ENCODE measurements at places on chromosomes 1 and 21.

GRCh38 chr1:30845904-30846290 is 62.7 kb downstream of the SDC3 start:
- no peak for DNase-seq

GRCh38 chr1:28329395-28330153 is 734 bp downstream of the MED18 start:
- DNase-seq, result no peak

DNA sequence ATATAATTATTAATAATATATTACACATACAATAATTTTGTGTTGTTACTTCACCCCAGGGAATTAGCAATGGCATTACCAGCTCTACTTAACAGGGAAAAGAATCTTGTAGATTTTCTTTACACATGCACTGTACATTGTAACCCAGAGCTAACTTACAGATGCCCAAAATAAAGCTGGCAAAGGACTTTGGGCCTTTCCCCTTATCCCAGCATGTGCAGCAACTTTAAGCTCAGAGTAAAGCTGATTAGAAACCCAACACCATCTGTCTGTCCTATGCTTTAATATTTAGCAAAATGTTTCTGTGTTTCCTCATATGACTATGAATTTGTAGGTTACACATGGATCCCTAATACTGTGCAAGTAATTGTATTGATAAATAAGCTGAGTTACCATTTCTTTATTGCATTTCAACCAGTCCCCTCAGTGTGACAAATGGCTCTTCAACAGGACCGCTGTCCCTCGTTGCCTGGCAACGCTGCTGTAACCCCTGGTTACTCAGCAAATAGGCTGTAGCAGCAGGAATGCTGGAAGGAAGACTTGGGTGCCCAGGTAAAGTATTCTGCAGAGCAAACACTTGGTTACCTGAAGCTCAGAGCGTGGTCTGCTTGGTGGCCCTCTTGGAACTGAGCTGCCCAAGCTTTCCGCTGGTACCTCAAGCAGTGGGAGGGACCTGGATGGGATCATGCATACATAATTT is at the start of gene USH2A:
USH2A (minus strand) TSS at position 628 of the 700 bp plus-strand sequence. CDS start 1,112 bp downstream, outside the sequence.
- no peak for DNase-seq

DNA sequence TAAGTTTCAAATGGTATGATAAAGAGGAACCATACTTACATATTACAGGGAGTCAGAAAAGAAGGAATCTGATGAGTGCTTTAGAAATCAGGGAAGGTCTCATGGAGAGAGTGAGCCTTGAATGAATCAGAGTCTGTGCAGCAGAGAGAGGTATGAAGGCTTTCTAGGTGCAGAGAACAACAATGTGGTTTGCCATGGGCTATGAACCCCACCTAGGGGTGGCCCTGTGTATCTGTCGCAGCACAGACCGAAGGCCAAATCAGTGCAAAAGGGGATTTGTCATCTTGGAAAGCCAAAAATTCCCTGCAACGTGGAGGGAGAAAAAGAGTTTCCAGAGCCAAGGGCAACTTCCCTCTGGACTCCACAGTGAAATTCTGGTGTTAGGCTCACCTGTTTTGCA is 3.5 kb downstream of the PAPPA2 start:
- DNase-seq, result no peak

DNA sequence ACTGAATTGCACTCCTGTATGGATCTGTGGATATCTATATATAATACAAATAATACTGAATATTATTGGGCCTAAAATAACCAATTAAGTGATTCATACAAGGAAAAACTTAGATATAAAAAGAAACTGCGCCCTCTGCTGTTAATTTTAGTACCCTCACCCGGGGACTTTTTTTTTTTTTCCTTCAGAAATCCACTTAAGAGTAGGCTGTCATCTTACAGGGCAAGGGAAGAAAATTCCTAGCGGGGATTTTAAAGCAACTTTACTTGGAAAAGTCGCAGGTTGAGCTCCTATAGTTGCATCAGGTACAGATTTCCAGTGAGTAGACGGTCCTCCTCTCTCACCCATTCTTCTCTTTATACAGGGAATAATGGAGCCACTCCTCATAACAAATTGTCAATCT is 1.3 kb downstream of the NTNG1 start:
- peak; percentile 45 for DNase-seq

- DNase-seq, result no peak
Observed at GRCh38 chr21:44263768-44264167, 2.1 kb upstream of the DNMT3L start.

DNA sequence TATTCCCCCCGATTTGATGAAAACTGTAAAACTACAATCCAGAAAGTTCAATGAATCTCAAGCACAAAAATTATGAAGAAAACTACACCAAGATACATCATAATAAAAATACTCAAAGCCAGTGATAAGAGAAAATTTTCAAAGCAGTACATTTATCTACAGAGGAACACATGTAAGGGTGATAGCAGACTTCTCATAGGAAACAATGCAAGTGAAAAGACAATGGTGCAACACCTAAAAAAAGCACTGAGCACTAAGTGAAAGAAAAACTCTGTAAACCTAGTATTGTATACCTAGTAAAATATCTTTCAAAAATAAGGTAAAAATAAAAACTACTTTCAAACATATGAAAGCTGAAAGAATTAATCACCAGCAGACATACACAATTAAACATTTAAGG is 76.1 kb upstream of the IRF2BP2 start:
- no peak for DNase-seq

GRCh38 chr1:194367121-194367520 is 1180.7 kb upstream of the B3GALT2 start:
- no peak for DNase-seq

DNA sequence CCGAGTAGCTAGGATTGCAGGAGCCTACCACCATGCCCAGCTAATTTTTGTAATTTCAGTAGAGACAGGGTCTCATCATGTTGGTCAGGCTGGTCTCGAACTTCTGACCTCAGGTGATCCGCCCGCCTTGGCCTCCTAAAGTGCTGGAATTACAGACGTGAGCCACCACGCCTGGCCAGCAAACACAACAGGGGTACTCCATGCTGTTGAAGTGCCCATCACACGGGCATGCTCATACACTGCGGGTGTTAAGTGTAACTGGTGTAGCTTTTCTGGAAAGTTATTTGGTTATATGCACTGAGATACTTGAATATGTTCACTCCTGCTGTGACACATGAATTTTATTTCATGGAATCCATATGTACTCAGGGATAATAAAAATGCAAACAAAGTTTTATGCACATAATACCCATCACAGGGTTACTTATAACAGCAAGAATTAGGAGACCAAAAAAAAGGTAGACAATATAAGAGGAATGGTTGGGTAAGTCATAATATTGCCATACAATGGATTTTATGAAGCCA is 9.2 kb downstream of the SRSF4 start:
- DNase-seq, result no peak

GRCh38 chr1:17520473-17521319 is 18.8 kb upstream of the ARHGEF10L start:
- no peak for DNase-seq

GRCh38 chr1:42941640-42942330 is 16.9 kb downstream of the SLC2A1 start:
- DNase-seq, result peak; percentile 75

DNA sequence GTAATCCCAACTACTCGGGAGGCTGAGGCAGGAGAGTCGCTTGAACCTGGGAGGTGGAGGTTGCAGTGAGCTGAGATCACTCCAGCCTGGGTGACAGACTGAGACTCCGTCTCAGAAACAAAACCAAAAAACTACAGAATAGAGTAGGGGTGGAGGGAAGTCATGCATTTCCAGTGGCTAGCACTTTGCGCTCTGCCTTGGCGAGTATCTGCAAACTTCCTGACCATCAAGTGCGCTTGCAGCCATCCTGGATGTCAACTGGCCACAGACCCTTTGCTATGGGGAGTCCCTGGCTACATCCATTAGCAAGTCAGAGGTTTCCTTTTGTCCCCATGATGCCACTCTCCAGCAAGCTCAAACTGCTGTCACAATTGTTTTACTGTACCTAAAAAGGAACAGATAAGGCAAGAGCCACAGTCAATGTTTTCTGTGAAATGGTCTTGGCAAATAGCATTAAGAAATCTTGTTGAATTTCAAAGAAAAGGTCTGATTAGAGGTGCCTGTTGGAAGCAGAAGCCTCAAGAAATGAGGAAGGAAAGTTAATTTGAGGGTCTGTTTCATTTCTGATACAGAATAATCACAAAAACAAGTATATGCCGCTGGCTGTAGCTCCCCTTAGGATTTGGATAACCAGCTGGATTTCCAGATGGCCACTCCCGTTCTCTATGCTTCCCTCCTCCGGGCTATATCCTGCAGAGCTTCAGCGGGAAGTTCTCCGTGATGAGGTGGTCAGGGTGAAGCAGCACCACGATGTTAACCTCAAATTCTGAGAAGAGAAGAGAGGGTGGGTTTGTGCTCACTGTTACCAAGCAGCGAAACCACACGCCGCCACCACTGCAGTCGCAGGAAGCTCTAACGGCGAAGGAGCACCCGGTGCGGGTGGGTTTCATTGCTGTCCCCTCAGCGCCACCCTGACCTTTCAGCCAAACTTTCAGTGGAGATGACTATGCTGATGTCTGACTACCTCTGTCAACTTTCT is 42.0 kb downstream of the VPS26C start:
- DNase-seq, result no peak

GRCh38 chr1:81165963-81166362 is 634.8 kb upstream of the ADGRL2 start:
- no peak for DNase-seq

- DNase-seq, result no peak
Observed at GRCh38 chr1:59666106-59666505, 148.6 kb upstream of the HOOK1 start.

GRCh38 chr21:23478381-23478780 is 2128.9 kb downstream of the MRPL39 start:
- no peak for DNase-seq

- DNase-seq, result no peak
Observed at GRCh38 chr1:68383092-68383491, 66.7 kb downstream of the RPE65 start.

GRCh38 chr1:83559129-83559840 is 439.6 kb downstream of the TTLL7 start:
- DNase-seq, result no peak

- peak; percentile 62 for DNase-seq
Observed at GRCh38 chr1:97350241-97350640, 570.6 kb downstream of the DPYD start.

DNA sequence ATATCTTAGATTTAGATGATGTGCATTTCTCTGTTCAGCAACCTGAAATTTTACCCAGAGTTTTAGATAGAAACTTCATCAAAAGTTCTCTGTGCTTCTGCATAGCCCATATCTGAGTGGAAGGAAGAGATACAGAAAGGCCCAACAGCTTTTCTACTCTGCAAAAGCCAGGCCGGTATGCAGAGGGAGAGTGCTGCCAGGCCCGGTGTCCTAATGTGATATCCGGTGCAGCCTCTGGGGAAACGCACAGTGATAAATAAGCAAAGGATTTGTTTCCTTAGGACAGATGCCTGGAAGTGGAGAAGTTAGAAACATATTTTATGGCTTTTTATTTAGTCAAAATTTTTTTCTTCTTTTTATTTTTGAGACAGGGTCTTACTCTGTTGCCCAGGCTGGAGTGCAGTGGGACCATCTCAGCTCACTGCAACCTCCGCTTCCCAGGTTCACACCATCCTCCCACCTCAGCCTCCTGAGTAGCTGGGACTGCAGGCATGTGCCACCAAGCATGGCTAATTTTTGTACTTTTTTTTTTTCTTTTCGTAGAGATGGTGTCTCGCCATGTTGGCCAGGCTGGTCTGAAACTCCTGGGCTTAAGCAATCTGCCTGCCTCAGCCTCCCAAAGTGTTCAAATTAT is 145.8 kb downstream of the PATJ start:
- DNase-seq, result no peak

DNA sequence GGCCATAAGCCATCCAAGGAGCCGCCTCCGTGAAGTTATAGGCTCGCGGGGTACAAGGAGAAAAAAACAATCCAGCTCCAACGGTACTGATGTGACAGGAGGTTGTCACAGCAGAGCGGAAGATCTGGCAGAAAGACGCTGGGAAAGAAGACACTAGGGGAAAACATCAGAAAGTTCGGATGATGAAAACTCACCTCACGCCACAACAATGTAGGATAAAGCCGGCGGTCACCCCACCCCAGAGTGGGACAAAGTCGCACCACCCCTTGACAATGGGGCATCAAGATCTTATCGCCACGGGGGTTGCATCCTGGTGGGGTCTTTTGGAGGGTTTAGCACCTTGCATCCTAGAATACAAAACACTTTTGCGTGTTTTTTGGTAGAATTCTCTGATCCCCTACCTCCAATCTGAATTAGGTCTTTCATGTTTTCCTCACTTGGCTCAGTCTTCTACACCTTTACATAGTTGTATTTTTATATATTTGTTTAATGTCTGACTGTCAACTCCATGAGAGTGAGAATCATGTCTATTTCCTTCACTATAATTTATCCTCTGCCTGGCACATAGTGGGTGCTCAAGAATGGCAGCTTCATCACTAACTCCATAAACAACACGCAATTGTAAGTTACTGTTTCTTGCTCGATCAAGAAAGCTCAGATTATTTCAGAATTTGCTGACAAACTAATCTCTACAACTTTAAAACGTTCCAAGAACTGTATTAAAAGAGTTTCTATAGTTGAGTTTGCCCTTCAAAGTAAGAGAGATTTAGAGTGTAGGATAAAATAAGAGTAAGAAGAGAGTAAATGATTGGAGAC is 611 bp upstream of the ZSWIM5 start:
- no peak for DNase-seq

GRCh38 chr1:226220473-226221189 is 2.8 kb upstream of the MIXL1 start:
- no peak for DNase-seq

DNA sequence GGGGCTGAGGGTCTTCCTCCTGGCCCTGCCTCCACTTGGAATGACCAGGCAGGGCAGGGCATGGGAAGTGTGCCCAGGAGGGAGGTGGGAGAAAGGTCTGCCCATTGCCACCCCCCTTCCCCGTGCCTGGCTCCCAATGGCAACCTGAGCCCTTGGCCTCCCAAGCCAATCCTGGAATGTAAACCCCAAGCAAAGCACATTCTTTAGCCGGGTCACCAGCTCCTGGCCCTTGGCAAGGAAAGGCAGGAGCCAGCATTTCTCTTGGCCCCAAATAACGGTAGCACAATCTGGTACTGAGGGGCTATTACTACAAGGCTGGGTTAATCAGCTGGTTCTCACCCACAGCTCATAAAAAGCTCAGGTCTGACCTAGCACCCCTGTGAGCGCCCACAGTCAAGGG is 6.9 kb upstream of the NUAK2 start:
- DNase-seq, result no peak

DNA sequence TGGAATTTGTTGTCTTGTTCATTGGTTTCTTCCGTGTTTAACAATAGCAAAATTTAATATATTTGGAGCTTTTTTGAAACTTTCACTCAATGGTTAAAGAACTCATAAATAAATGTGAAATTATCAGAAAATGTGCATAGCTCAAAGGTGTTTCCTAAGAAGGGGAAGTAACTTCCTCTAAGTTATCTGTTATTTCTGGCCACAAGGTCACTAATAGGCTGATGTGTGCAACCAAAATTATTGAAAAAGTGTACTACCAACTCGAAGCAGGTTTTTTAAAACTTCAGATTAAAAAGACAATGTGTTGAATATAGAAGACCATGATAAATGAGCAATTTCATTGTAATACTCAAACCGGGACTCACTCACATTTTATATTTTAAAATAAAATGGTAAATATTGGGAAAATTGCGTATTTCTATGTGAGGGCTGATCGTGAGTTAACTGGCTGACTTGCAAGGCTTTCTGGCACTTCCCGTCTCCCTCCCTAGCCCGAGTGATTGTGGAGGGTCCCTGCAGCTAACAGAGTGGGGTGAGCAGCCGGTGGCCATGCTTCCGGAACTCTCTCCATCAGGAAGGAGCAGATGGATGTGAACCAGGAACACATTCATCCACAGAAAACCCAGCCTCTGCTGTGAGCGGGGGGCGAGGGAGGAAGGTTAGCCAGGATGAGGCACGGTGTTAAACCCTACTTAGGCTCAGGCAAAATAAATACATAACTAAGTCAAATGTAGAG is 96.9 kb downstream of the ERG start:
- DNase-seq, result no peak

GRCh38 chr1:64624218-64624713 is 120.6 kb upstream of the RAVER2 start:
- DNase-seq, result peak; percentile 33
